Thoracic aorta (tissue), 2 donors: ENCODE measurements at places on chromosomes 11 and 22.

DNA sequence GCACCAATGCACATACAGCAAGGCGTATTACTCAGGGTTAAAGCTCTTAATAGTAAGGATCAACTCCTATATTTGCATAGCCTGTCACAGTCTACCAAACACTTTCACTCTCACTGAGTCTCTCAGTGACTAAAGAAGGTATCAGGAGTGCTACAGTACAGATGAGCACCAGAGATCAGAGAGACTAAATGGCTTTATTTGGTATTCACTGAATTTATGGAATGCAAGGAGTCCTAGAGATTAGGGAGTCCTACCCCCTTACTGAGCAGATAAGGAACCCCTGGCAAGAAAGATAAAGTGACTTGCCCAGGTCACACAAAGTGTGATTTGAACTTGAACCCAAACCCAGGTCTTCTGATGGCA lies 396.4 kb upstream of the CCDC90B start:
- no peak for DNase-seq

DNA sequence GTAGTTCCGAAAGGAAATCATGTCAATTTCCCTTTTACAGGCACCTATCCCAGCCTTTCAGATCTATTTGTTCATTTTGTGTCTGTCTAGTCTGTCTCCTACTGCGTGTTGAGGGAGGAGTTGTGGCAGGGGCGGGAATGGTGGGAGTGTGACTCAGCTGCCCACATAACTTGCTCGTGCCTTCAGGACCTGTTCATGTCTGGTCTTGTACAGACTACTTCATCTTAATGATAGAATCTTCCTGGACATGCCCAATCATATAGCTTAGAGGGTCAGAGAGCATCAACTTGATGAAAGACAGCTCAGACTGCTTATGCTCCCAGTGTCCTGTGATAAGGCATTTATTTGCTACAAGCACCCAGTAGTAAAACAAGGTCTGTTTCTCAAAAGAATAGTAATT lies 61.0 kb upstream of the BIRC3 start:
- no peak for DNase-seq

GRCh38 chr11:134275534-134276395 lies at the start of gene GLB1L3:
Gene GLB1L3 (plus strand): TSS chr11:134276379. CDS start chr11:134276741, 362 bp downstream.
- no peak for DNase-seq

- no peak for DNase-seq
Observed at GRCh38 chr11:119335091-119335654, 846 bp downstream of the RNF26 start.

- DNase-seq = no peak
Observed at GRCh38 chr22:32818446-32819115, 17.1 kb downstream of the TIMP3 start.

GRCh38 chr11:6206456-6207180 lies 1.3 kb downstream of the C11orf42 start:
- DNase-seq = no peak

GRCh38 chr11:79369055-79369454 lies 71.8 kb downstream of the TENM4 start:
- no peak for DNase-seq

DNA sequence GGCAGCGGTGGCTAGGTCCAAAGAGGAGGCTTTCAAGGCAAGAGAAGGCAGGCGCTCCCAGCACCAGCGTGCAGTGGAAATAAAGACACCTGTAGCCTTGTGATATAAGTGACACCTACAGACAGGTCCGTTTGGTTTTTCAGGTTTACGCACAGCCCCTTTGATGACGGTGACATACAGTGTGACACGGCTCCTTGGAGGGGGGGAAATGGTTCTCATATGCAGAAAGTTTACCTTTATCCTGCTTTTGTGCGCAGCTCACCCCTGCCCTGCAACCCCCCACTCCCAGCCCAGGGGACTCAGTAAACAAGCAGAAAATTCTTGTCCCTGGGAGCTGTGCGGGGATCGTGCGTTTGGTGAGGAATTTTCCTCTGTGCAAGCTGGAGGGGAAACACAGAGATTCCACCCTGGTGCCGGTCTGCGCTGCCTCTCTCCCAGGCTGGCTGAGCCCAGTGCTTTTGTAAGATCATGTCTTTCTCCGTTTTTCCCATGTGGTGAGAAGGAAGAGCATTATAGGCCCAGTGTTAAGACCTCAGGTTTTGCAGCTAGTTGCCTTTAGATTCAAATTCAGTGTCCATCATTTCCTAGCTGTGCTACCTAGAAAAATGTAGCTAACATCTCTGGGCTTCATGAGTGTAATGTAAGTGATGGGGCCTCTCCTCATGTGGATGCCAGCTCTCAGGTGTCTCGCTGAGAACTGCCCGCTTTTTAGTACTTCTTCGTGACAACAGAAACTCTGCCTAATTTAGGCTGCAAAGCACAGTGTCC lies at the start of gene ELF5:
Gene ELF5 (minus strand): TSS at position 113 of the 768 bp plus-strand sequence. CDS start 8,045 bp downstream, outside the sequence.
- no peak for DNase-seq
